ENCODE measurements at places on chromosomes 11 and 22. TPM values are rescaled to one million over a fixed set of nuclear protein-coding genes. Genes with fewer than 3 reads are reported as not detected.
A peak's percentile ranks its signal among the peaks of the same experiment; 100 is the strongest.

GRCh38 chr22:38467904-38468442 lies at the start of gene KDELR3:
Gene KDELR3 (plus strand): TSS chr22:38468096. CDS start chr22:38468234, 138 bp downstream.
- peak; percentile 94 for DNase-seq

- no peak for DNase-seq
Measured at GRCh38 chr11:90284171-90284570, 61.3 kb upstream of the CHORDC1 start.

GRCh38 chr11:120212259-120212878 lies 1.5 kb downstream of the OAF start:
- no peak for DNase-seq

The MMP12 gene
- 0.29 TPM for total RNA-seq

DNA sequence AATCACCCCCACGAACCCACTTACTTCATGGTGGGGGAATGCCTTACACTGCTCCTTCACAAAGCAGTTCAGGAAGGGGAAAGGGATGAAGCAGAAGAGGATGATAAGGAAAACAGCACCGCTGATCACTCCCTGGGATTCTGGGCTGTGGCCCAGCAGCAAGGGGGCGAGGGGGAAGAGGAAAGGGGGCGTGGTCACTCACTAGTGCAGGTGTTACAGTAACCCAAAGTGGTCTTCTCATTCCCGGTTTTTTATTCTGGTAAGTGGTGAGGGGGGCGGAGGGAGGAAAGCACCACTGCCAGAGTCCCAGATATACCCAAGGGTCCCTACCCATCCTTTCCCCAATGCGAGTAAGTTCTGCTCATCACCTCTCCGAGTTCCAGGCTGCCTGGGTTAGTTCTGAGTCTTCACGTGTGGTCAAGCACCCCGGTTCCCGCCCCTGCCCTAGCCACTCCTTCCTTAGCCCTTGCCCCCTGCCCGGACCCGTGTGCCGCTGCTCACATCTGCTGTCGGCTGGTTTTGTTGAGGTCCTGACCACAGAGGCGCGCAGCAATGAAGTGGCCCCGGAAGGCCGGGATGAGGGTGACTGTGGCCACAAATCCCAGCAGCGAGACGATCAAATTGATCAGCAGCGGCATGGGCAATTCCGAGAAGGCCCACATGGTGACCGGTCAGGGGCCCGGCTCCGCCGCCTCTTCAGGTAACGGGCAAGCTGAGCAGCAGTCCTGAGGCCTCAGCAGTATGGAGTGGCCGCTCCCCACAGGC lies 477 bp downstream of the DPAGT1 start:
- peak; percentile 41 for DNase-seq

DNA sequence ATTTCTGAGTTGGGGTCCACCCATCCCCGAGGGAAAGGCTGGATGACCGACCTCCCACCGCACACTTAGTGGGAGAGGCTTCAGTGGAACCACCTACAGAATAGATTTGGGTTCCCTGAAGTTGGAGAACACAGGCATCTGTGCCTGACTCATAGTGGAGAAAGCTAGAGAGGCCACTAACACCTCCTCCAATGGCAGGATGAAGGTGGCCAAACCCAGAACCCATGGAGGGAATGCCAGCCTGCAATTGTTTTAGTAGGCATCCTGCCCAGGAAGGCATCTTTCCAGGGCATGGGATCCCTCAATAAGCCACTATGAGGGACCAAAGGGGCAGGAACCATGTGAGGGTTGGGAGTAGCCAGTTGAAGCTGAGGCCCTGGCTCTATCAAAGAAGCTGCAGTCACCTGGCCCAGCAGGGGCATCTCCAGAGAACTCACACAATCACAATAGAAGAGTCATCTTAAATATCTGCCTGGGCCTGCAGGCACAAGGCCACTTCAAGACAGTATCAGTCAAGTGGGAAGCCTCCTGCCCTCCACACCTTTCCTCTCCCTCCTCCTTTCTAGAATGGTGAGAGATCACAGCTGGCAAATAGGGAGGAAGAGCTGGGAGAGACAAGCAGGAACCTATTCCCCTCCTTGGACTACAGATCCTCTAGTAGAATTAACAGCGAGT lies 124.1 kb upstream of the CSNK2A3 start:
- no peak for DNase-seq

GRCh38 chr22:29750559-29751538 lies 16.0 kb downstream of the ZMAT5 start:
- DNase-seq: peak; percentile 67

The AMOTL1 gene
- 49.7 TPM for total RNA-seq

- peak; percentile 63 for DNase-seq
Measured at GRCh38 chr22:33650244-33650643, 270.0 kb downstream of the LARGE1 start.

- no peak for DNase-seq
Measured at GRCh38 chr11:115745610-115746512, 241.6 kb upstream of the CADM1 start.

The PIH1D2 gene
- 2.0 TPM for total RNA-seq

DNA sequence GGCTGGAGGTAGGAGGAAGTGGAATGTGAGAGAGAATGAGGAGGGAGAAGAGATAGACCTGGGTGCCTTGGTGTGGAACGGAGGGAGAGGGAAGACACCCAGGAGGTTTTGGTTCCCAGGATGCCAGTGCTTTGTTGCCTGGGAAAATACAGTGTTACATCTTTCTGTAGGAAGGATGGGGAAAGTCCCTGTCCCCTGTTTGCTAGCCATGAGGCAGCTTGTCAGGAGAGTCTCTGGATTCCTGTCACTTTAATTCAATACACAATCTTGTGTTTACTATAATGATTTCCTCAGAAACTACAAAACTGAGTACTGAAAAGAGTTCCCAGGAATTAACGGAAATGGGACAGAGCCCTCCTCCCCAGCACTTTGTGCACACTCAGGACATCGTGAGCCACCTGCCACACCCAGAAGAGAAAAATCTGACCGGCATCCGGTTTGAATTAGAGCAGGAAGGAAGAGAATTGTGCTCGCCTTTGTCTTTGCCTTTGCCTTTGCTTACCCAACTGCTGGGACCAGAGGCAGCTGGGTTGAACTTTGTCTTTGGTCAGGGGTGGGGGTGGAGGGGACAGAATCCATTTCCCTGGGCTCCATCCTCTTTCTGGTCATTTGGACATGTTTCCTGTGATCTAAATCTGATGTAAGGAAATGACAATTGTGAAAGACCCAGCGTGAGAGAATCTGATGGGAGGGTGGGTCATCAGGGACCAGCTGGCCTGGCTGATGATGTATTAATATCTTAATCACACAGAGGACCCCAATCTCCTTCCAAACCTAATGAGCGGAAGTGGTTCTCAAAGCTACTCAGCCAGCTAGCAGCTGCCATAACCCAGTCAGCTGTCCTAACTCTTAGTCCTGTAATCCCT lies 1.3 kb upstream of the LIMK2 start:
- no peak for DNase-seq

DNA sequence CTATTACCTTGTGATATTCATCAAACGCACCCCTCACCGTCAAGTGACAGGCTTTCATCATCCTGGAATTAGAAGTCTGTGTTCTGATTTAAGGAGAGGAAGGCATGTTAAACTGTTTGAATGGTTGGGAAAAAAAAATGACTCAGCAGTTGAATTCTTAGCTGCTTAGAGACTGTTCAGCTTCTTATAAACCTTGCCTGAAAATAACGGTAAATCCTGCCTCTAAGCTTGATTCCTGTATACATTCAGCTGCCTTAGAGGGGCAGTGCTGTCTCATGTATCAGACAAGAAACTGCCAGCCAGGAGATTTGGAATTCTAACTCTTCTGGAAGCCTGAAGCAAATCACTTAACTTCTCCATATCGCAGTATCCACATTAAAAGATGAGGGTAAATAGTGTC lies 437.4 kb downstream of the JRKL start:
- DNase-seq: no peak

The HEPHL1 gene
- total RNA-seq: not detected

The MS4A6E gene
- total RNA-seq: not detected

DNA sequence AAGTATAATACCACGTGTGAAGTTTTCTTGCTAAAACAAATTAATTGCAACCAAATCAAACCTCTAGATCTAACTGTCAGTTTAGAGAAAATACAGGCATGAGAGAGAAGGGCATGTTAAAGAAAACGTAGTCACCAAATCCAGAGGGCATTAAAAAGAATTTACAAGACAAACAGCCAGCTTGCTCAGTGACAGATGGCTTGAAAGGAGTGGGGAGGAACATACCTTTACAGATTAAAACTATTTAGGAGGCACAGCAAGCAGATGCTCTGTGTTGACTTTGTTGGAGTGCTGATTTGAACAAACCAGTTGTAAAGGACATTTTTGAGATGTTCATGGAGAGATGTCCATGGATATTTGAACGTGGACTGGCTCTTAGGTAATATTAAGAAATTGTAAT lies 96.9 kb downstream of the ATXN10 start:
- no peak for DNase-seq

The OR51B2 gene
- total RNA-seq: 1.2 TPM

- peak; percentile 91 for DNase-seq
Measured at GRCh38 chr11:363948-364761, 5.1 kb upstream of the B4GALNT4 start.

The BBOX1 gene
- total RNA-seq: not detected

The C11orf24 gene
- 37.5 TPM for total RNA-seq

DNA sequence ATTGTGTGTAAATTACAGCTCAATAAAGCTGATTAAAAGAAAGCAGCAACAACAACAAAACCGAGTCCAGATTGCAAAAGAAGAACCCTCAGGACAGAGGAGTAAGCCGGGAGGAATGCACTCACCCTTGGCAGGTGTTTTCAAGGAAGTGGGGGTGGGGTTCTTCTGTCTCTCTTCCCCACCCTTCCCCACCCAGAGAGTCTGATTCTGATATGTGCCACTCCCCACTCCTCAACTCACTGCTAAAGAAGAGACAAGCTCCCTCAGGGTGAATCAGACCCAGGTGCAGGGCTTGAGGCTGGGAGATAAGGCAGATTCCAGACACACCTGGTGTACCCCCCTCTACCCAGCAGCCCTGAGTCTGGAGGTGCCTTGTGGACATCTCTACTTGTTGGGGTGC lies 38.4 kb upstream of the PHF21A start:
- DNase-seq: no peak

DNA sequence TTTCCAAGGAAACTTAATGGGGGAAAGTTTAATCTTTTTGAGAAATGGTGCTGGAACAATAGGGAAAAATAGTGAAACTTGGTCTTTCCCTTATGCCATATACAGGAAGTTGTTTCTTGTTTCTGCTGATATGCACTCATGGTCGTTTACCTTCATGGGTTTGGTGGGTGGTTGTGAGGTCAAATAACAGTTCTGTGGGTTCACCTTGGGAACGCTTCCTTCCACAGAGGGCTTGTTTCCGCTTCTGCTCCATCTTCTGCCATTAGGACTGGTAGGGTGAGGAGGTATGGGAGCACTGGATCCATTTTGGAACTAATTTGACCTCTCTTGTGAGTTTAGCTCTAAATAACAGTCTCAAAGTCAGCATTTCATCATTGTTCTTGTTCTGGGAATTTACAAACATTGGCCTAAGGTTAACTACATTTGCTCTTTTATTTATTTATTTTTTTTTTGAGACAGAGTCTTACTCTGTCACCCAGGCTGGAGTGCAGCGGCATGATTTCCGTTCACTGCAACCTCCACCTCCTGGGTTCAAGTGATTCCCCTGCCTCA lies 17.6 kb upstream of the RELA start:
- no peak for DNase-seq

The SCT gene
- not detected for total RNA-seq

GRCh38 chr22:36953239-36954080 lies 40.0 kb downstream of the CSF2RB start:
- DNase-seq: no peak

DNA sequence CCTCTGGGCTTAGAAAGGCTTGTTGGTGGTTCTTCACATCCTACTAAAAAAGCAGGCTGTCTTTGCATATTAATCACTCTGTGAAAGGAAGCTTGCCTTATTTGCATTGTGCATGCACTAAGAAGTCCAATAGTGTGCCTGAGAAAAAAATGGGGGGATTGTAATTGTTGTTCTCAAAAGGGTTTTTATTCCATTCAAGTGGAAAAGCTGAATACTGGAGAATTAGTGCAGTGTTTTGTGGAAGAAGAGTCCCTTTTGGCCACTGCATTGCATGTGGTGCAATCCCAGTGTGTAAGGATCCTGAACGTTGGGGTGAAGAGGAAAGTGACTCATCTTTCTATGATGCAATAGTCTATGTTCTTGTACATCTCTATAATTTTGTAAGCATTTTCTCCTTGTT lies 16.5 kb downstream of the NCAM1 start:
- DNase-seq: no peak

- DNase-seq: peak; percentile 54
Measured at GRCh38 chr22:27420817-27421361, 380.7 kb downstream of the MN1 start.

DNA sequence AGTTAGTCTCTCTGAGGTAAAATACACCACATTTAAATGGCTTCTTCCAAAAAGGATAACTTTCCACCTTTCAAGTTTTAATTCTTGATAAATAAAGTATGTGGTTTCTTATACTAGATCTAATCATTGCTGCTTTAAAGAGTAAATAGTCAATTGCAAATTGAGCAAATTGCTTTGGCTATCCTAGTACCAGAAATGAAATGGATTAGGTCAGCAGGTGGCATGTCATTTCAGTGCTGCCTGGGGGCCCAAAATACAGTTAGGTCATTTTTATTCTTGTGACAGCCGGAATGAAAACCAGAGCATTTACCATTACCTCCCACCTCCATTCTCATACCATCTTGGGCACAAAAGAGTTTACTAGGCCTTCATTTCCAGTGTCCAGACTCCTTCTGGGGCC lies 70.2 kb downstream of the PHF21A start:
- no peak for DNase-seq
